Activated T-helper 17 cell treated with anti-CD3 and anti-CD28 coated beads, Interleukin-2, amount 50 U/mL, for 72 hours (primary cell): ENCODE measurements at places on chromosomes 1 and 21.

GRCh38 chr1:205772607-205773032 is 2.7 kb downstream of the RAB29 start:
- ATAC-seq, result peak; percentile 71

- no peak for ATAC-seq
These were observed 272.0 kb downstream of the PTPRC start for GRCh38 chr1:198910816-198911215.

- ATAC-seq, result peak; percentile 46
These were observed 160.0 kb downstream of the PDE4B start for GRCh38 chr1:65952696-65953095.

GRCh38 chr1:169707912-169708604 is 3.4 kb downstream of the SELL start:
- peak; percentile 37 for ATAC-seq

- ATAC-seq, result no peak
These were observed 753.8 kb upstream of the B3GALT2 start for GRCh38 chr1:193940176-193940575.

- no peak for ATAC-seq
These were observed 122.9 kb upstream of the IRF2BP2 start for GRCh38 chr1:234732671-234733390.

DNA sequence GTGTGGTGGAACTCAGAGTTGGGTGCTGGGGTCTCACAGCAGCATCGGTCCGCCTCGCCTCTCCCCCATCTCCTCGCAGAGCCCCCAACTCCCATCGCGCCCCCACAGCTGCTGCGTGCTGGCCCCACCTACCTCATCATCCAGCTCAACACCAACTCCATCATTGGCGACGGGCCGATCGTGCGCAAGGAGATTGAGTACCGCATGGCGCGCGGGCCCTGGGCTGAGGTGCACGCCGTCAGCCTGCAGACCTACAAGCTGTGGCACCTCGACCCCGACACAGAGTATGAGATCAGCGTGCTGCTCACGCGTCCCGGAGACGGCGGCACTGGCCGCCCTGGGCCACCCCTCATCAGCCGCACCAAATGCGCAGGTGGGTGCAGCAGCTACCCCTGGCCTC is 24.2 kb downstream of the PTPRU start:
- no peak for ATAC-seq

- peak; percentile 55 for ATAC-seq
These were observed 178.0 kb downstream of the CAMTA1 start for GRCh38 chr1:6962996-6963911.

- ATAC-seq, result no peak
These were observed 1.9 kb downstream of the HDGF start for GRCh38 chr1:156749419-156750118.

GRCh38 chr1:163069655-163070277 is 605 bp downstream of the RGS4 start:
- no peak for ATAC-seq

DNA sequence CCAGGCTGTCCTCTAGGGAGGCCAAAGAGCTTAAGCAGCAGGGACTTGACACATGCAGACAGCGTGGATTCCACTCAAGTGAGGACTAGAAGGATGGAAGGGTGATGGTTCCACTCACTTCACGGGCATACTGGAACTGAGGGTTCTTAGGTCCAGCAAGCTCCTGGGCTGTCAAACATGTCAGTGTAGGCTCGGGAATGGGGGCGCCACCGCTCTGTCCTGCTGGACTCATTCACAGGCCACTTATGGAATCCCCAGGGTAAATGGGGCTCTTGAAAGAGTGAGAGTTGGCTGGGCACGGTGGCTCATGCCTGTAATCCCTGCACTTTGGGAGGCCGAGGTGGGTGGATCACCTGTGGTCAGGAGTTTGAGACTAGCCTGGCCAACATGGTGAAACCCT is 27.7 kb upstream of the CSF3R start:
- ATAC-seq, result no peak

DNA sequence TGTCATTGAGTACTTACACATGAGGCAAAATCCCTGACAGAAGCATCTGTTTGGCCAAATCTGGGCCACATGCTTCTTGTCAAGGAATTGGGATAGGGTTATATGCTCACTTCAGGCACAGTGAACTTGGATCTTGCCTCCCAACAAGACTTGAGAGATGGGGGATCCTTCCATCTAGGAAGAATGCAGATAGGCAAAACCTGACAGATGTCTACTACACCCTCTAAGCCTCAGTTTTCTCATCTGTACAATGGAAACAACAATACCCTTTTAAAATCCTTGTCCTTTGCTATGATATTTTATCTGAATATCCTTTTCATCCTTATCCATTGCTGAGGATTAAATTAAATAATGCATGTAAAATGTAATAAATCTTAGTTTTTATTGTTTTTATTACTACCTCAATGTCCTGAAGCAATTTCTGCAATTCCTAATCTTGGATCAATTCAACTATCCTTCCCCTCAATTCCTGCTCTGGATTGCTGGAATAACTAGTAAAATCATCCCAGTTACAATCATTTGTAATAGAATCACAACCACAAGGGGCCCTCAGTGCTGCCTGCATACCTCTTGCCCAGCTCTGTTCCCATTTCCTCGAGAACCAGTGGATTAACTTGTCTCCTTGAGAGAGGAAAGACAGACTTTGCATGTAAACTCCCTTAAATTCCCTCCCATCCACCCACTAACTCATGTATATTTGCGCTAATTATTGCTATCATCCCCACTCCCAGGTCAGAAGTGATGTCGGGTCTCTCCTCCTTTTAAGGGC is 8.1 kb upstream of the XPR1 start:
- no peak for ATAC-seq

- no peak for ATAC-seq
These were observed 953.2 kb downstream of the BRINP3 start for GRCh38 chr1:189524501-189524900.

DNA sequence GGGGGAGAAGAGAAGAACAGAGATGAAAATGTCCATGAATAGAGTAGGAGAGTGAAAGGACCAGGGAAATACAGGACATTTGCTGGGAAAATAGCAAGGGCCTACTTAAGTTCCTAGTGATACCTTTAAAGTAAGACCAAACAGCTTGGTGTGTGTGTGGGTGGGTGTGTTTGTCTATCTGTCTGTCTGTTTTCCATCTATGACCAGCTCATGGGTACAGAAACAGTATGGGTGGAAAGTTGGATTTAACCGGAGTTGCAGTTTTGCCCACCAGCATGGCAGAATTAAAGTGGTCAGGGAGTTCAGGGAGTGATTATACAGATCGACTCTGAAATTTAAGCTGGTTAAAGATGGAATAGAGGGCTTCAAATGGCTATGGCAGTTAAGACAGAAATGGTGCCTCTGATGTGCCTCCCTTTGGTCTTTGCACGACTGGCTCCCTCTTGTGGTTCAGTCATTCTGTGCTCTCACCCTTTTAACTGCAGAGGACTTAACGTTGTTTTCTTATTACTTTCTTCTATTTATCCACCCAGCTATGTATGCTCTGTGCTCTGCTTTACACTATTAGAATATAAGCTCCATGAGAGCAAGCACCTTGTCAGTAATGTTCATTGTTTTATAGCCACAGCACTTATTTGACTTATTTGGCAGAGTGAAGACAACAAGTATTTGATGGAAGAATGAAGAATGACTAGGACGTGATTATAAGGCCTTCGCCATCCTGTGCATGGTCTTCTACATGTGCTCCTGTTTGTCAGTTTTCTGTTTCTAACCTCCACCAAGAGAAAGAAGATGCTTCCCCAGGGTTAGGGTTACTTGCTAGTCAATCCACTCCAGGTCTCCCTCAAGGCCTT is 72.7 kb upstream of the AK4 start:
- peak; percentile 89 for ATAC-seq

GRCh38 chr21:14862794-14863720 is 201.7 kb downstream of the NRIP1 start:
- no peak for ATAC-seq

DNA sequence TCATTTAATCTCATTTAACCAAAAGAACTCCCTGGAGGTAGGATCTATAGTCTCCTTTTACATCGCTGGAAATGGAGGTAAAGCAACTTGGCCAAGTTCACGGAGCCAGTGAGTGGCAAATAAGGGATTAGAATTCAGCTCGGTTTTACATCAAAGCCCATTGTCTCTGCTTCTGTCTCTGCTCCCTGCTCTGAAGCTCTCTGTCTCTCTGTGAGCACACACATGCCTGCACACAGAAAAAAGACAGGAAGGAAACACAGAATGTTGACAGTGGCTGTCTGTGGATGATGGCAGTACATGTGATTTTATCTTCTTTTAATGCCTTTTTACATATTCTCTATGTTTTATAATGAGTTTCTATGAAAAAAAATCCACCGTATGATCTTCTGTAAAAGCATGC is 8.9 kb upstream of the DHRS3 start:
- ATAC-seq, result no peak

- no peak for ATAC-seq
These were observed 4.1 kb upstream of the NBPF3 start for GRCh38 chr1:21435646-21436487.

- peak; percentile 43 for ATAC-seq
These were observed 272.5 kb downstream of the TM2D1 start for GRCh38 chr1:61452176-61453035.

- ATAC-seq, result no peak
These were observed 59.9 kb downstream of the ARHGEF10L start for GRCh38 chr1:17599291-17599953.

DNA sequence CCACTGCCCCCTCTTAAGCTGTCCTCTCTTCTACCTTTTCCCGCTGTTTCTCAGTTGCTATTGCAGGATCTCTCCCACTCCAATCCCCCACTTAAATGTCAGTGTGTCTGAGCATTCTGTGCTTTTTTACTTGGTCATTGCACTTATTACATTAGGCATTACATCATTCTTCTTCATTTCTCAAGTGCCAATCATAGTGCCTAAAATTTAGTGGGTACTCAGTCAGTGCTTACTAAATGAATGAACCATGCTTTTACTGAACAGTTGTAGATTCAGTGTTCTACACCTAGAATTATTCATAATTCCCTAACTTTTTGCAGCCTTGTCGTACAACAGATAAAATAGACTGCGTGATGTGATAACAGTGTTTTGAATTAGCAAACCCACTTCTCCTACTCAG is 19.4 kb downstream of the ARMH1 start:
- no peak for ATAC-seq

- ATAC-seq, result no peak
These were observed 579.7 kb downstream of the PLA2G4A start for GRCh38 chr1:187408212-187409004.

DNA sequence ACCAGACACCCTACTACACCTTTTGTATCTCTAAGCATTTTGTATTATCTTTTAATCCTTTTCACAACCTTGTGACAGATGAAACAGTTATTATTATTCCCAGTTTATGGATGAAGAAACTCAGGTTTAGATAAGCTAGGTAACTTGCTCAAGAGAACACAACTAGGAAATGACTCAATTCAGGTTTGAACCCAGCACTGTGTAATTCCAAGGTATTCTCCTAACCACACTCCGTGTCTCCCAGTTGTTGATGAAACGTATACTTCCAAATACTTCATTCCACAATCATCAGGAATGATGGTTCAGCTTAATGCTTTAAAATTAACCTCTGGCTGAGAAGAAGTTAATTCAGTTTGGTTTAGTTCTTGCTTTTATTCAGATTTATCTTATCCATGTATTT is 51.7 kb upstream of the MRPS6 start:
- no peak for ATAC-seq

- no peak for ATAC-seq
These were observed 91.1 kb upstream of the RGS4 start for GRCh38 chr1:162977944-162978568.

- ATAC-seq, result no peak
These were observed 9.2 kb upstream of the NOS1AP start for GRCh38 chr1:162060314-162060713.

- ATAC-seq, result no peak
These were observed 83.0 kb upstream of the GCLM start for GRCh38 chr1:93992190-93992589.

- ATAC-seq, result no peak
These were observed 89.0 kb downstream of the MIS18A start for GRCh38 chr21:32189688-32190483.

- ATAC-seq, result no peak
These were observed 88.0 kb downstream of the NOS1AP start for GRCh38 chr1:162157469-162157868.

DNA sequence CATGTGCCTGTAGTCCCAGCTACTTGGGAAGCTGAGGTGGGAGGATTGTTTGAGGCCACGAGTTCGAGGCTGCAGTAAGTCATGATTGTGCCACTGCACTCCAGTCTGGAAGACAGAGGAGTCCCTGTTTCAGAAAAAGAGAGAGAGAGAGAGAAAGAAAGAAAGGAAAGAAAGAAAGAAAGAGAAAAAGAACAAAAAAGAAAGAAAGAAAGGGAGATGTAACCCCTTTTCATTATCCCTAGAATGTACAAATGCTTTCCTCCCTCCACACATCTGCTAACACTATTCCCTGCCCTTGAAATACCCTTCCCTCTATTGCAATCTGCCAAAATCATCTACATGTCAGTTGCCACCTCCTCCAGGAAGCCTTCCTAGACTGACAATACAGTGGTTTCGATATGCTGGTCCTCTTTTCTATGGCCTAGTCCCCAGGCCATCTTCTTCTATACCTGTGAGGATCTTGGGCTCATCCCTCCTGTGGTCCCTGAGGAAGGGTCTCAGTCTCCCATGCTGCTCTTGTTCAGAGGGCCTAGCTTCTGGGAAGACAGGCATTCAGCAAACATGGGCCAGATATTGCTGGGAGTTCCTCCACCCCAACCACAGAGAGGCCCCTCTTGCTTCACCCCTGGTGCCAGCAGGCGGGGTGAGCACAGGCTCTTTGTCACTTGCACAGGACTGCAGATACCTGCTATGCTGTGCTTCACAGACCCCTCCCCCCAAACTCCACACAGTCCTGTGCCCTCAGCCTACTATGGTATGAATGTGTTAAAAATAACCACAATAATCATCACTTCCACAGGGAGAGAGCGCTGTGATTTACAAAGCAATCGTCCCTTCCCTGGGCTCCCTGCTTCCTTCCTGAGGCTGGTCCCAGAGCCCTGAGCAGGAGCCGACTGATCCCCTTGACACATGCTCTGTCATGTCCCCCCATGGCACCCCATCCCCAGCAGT is 14.1 kb downstream of the ADGRB2 start:
- ATAC-seq, result no peak

GRCh38 chr1:16012590-16013219 is 5.1 kb downstream of the HSPB7 start:
- ATAC-seq, result peak; percentile 31

DNA sequence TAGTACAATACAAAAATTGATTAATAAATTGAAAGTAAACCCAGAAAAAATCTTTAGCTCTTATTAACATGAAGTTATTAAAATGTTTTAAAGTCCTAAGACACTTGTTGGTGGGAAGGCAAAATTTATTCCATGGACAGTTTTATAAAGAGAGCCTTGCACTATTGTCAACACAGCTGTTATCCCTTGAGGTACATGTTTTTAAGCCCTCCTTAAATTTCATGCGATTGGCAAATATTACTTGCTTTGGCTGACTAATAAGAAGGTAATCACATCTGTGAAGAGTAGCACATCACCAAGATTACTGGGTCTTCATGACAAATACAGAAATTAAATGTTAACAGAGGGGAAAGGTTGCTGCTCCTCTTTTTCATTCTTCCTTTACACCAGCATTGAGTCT is 611.1 kb downstream of the BRINP3 start:
- ATAC-seq, result no peak
